ENCODE measurements at places on chromosomes 4 and X. TPM values are rescaled to one million over a fixed set of nuclear protein-coding genes. Genes with fewer than 3 reads are reported as not detected.

- DNase-seq = no peak
- no peaks in the 10 kb centered on the region for H3K36me3 ChIP-seq
- H3K27ac ChIP-seq = no peak overlapping the region
- no peak overlapping the region for H3K4me3 ChIP-seq
Measured at GRCh38 chr4:113086172-113086695, 36.8 kb downstream of the ANK2 start.

ZNF630 gene
- total RNA-seq = 3.3 TPM

DNA sequence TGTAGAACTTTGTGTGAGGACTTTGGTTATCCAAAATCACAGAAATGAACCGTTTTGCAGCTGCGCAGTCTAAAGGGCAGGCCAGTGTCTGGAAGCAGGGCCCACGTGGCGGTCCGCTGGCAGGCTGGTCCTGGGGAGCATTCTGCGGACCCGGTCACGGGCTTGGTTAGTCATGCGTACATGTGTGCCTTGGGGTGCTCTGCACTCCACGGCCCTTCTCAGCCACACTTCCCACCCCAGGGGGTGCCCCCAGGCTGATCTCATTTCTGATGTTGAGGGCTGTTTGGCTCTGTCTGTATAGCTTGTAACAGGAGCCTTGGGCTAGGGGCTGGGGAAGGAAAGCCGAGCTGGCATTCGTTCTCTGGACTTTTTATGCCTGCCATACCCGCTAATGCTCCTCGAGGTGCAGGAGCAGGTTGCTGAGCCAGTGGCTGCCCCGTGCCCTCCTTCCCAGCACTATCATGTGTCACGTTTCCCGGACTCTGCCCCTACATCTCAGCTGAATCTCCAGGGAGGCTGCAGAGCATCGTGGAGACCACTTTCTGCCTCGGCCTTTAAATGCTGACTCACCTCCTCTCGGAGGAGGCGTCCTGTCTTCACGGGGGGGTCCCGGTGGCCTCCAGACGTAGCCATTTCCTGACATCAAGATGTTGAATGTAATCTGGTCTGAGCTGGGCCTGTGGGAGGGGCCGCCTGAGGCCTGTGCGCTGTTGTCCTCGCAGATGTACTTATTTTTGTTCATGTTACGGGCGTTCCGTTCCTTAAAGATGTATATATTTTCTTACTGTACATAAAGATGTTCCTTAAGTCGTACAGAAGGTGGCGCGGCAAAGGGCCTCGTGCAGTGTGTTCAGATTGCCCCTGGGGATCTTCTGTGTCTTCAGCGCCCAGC is 11.4 kb upstream of the TADA2B start:
- no peak overlapping the region for H3K4me3 ChIP-seq
- no peak overlapping the region for H3K27ac ChIP-seq
- no peaks in the 10 kb centered on the region for H3K4me1 ChIP-seq
- H3K27me3 ChIP-seq = no peaks in the 10 kb centered on the region

PF4V1 gene
- total RNA-seq = not detected

DNA sequence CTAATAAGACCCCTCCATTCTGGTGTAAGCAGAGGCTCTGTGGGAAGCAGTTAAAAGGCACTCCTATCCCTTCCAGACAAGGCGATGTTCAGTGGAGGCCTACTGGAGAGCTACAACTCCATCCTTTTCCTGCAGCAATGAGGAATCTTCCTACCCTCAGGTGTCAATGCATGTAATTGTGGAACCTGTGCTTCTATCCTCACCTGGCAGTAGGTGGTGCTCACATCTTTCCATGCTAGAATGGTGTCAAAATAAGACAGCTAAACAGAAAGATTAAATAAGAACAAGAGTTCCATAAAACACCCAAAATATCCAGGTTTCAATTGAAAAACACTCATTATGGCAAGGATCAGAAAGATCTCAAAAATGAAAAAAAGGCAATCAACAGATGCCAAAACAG is 224.6 kb downstream of the IL15 start:
- no peaks in the 10 kb centered on the region for H3K4me1 ChIP-seq
- no peak overlapping the region for H3K4me3 ChIP-seq
- H3K27me3 ChIP-seq = no peaks in the 10 kb centered on the region
- H3K27ac ChIP-seq = no peak overlapping the region
- H3K36me3 ChIP-seq = no peaks in the 10 kb centered on the region

GRCh38 chr4:90293320-90293719 is 166.1 kb downstream of the CCSER1 start:
- H3K27ac ChIP-seq = no peak overlapping the region
- H3K4me3 ChIP-seq = no peak overlapping the region
- H3K4me1 ChIP-seq = no peaks in the 10 kb centered on the region
- no peaks in the 10 kb centered on the region for H3K36me3 ChIP-seq
- H3K27me3 ChIP-seq = no peaks in the 10 kb centered on the region
- DNase-seq = no peak

GPRIN3 gene
- total RNA-seq = 13.6 TPM

H2BW2 gene
- not detected for total RNA-seq

SSX2 gene
- not detected for total RNA-seq
